ENCODE measurements at places on chromosomes 7 and 10.

DNA sequence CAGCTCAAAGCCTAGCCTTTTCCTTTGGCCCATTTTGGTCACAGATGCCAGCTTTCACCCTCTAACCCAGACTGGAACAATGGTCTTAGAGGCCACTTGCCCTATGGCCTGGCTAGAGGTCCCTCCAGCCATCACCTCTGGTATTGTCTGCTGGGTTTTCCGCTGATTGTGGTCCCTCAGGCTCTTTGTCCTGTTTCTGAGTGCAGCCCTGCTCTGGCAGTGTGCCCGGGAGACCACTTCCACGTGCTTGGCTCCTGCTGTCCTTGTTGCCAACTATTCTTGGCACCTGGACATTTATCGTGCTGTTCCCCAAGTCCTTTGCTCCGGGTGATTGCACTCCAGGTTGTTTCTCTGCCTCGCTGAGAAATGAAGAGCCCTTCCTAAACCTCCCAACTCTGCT lies 53.3 kb upstream of the FAM180A start:
- DNase-seq = no peak

- DNase-seq = peak; percentile 66
Observed at GRCh38 chr10:13659887-13660550, 73.3 kb downstream of the PRPF18 start.

GRCh38 chr7:92754919-92755581 lies 81.3 kb downstream of the CDK6 start:
- DNase-seq = no peak

GRCh38 chr7:157526913-157527634 lies 190.3 kb downstream of the DNAJB6 start:
- no peak for DNase-seq

GRCh38 chr7:135998081-135998480 lies 20.9 kb upstream of the MTPN start:
- no peak for DNase-seq

DNA sequence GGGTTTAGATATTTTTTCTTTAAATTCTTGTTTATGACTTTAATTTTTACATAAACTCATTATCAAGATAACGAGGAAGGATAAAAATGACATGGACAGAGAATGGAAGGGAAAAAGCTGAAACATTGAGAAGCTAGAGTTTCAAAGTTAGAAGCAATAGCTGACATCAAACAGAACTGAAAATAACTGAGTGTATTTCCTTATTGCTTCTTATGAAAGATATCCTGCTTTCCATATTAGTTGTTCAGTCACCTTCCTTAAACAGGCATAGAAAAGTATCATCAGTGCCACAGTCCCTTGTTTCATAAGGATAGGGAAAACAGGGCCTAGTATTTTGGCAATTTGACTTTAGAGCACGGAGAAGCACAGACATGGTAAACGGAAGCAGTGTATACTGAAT lies 460.5 kb upstream of the GHITM start:
- DNase-seq = no peak

- DNase-seq = no peak
Observed at GRCh38 chr10:3963191-3963673, 178.2 kb upstream of the KLF6 start.

- DNase-seq = no peak
Observed at GRCh38 chr7:134823400-134823799, 44.0 kb downstream of the CALD1 start.

Measured in activated naive CD4-positive, alpha-beta T cell treated with Interleukin-2 at 50 U/mL for 16 hours (primary cell).